ENCODE measurements at places on chromosomes 7 and 10.

DNA sequence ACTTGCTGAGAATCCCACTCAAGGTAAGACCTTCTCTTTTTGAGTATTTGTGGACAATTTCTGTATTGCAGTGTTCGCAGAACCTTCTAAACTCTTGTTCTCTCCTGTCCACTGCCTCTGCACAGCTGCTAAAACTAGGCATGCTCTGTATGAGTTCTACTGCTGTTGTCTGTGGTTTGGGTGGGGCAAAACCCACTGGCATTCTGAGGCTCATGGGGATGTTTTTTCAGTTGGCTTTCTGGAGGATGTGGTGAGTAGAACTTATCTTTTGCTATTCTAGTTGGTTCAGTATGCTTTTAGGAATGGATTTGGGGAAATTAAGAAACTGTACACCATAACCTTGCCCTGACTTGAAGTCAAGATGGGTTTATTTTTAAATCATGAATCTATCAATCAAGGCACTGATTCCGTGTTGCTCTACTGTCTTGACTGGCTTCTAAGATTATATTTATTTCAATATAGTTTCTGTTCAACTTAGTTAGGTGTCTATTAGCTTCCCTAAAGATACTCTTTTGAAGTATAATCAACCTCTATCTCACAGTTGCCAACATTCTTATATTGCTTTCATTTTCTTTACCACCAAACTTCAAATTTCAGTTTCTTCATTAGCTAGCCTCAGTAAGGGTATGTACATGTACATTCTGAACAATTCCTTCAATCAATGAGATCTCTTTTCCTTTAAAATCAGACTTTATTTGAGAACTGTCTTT is 25.0 kb upstream of the C1GALT1 start:
- DNase-seq: no peak

DNA sequence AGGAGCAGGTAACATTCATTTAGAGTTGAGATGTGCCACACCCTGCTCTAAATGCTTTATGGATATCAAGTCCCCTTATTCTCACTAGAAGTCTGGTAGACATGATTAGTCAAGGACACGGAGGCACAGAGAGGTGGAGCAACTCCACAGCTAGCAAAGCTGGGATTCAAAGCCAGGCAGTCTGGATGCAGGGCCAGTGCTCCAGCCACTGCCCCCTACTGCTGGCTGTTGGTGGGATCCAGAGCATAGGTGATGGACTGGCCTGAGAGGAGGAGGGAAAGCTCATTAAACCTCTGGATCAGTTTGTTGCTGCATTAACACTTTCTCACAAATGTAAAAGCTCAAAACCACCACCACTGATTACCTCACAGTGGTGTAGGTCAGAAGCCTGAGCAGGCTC is 22.6 kb upstream of the KBTBD2 start:
- DNase-seq: peak; percentile 24

DNA sequence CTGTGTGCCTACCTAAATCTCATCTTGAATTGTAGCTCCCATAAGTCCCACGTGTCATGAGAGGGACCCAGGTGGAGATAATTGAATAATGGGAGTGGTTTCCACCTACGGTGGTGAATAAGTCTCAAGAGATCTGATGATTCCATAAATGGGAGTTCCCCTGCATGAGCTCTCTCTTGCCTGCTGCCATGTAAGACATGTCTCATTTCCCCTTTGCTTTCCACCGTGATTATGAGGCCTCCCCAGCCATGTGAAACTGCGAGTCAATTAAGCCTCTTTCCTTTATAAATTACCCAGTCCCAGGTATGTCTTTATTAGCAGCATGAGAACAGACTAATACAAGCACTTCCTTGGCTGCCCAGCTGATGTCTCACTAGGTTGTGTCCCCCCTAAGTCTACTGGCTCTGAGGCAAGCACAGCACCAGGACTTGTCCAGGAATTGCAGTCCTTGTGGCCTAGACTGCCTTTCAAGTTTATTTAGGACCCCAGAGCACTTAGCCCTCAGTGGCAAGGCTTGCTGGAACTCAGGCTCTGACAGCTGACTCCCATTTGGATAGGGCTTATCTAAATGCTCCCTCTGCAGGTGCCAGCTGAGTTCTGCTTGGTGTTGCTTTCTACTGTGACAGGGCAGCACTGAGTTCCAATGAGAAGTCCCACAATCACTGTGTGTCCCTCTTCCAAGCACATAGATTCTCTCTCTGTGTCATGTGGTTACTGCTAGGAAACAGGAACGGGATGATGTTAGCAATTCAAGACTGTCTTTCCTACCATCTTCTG is 59.0 kb upstream of the TAS2R16 start:
- DNase-seq: peak; percentile 17

DNA sequence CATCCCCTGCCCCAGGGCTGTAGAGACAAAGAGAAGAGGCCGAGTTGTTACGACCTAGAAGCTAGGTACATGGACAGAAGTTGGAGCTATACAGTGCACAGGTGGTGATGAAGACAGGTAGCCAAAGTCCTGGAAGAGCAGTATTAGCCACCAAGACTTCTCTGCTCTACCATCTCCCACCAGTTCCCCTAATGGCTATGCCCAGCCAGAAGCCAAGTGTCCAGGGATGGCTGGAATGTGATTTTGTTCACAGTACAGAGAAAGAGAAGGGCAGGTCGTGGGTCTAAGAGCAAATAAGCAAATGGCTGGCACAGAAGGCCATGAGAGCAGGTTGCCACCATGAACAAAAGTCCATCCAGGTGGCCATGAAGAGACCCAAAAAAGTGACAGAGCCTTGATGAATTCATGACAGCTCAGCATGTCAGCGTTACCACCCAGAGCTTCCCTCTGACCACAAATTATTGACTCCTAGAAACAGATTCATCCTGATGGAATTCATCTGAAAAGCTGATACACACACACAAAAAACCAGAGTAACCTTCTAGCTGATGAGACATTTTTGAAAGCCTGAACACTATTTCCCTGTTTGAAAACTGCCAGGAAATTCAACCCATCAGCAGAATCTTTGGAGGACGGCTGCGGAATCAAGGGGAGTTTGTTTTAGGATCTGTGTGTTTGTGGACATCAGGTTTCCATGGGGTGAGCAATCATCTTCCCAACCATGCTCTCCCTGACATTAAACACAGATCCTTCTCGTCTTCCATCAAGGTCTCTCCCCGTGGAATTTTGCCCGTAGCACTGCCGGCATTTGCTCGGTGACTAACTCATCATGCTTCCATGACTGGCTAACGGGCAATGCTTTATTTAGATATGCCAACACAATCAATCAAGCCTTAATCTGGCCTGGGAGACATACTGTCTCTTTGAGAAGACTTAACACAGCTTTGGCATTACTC is 906.7 kb upstream of the AUTS2 start:
- no peak for DNase-seq

DNA sequence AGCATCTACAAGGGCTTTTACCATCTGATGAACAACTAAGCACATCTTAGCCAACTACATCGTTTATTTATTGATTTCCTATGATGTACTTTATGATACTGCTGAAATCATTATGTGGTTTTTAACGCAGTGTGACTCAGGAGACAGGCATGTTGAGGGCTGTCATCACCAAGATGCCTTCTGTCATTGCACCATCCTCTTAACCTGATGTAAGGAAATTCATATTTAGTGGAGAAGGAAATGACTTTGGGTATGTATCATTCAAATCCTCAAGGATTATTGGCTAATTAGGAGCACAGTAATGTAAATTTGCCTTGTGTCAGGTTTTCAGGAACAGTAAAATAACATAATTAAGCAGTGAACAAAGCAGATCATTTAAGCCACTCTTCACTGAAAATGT is 138.5 kb upstream of the MGMT start:
- no peak for DNase-seq

- DNase-seq: no peak
Measured at GRCh38 chr10:124356701-124357560, 61.8 kb downstream of the OAT start.

GRCh38 chr7:18496341-18496700 is 772 bp downstream of the HDAC9 start:
- no peak for DNase-seq
